Activated naive CD8-positive, alpha-beta T cell treated with anti-CD3 and anti-CD28 coated beads for 36 hours (primary cell): ENCODE measurements at places on chromosomes 7 and 10.

DNA sequence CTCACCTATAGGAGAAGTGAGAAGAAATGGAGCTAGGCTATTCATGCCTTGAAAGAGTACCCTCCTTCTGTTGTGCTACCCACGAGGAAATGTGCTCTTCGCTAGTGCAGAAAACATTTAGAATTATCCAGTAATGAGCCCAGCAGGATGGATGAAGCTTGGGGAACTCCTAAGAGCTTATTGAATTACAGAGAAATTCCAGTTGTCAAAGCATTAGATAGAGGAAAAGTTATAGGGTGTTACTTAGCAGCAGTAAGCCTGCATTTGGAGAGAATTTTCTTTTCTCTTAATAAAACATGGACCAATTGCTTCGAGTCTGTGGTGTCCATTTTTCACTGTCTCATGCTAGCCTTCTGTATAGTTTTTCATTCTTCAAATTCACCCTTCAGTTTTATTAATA lies 5.0 kb downstream of the R3HCC1L start:
- no peak for DNase-seq

DNA sequence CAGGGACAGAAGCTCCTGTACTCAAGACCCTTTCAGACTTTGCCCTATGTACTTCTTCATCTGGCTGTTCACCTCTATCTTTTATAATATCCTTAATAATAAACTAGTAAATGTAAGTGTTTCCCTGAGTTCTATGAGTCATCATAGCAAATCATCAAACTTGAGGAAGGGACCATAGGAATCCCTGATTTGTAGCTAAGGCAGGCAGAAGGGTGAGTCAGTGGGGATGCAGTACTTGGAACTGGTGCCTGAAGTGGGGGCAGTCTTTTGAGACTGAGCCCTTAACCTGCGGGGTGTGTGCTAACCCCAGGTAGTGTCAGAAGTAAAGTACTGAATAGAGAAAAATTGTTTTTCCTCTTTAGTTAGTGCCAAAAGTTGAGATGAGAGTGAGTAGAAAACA lies 6.2 kb upstream of the TMEM243 start:
- DNase-seq = no peak

- no peak for DNase-seq
Observed at GRCh38 chr10:80700760-80701444, 163.2 kb downstream of the SH2D4B start.

- no peak for DNase-seq
Observed at GRCh38 chr7:112206991-112207592, 597 bp downstream of the ZNF277 start.
